HCT116 (cell line): ENCODE measurements at places on chromosomes 1 and 21. TPM values are rescaled to one million over a fixed set of nuclear protein-coding genes. Genes with fewer than 3 reads are reported as not detected.

DNA sequence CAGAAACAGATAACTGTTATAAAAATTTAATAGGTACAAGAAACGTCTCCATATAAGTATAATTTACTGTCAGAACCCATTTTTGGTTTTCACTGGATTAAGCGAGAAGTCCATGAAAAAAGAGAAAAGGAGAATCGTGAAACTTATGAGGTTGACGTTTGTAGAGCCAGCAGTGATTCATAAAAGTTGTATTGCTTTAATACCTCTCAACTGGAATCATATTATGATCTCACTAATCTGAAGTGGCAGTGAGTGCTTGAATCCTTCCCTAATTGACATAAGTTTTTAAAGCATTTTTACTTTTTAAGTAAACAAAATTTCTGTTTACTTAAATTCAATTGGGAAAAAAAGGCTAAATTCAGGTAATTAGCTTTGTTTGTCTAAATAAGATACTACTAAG, 315.3 kb downstream of the TPR start:
- no peak for DNase-seq

DNA sequence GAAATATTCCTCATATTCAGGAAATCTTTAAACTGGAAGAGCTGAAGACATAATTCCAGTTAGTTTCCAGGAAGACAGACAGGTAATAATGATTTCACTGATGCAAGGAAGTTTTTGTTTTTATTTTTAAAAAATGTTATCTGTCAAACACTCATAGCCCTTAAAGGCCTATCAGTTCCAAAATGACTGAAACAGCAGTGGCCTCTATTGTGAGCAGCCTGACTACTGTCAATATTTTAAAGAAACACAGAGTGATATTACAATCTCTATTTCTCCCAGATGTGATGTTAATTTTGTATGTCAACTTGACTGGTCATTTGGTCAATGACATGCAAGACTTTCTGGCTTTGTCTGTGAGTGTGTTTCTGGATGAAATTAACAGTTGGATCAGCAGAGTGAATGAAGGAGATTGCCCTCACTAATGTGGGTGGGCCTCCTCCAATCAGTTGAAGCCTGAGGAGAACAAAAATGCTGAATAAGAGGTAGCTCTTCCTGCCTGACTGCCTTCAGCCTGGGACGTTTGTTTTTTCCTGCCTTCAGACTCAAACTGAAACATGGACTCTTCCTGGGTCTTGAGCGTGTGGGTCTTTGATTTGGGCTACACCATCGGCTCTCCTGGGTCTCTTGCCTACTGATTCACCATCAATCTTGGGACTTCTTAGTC, 31.3 kb upstream of the SLC30A10 start:
- no peak for DNase-seq

- DNase-seq: no peak
Observed at GRCh38 chr1:241838897-241839296, 9.1 kb upstream of the EXO1 start.

DNA sequence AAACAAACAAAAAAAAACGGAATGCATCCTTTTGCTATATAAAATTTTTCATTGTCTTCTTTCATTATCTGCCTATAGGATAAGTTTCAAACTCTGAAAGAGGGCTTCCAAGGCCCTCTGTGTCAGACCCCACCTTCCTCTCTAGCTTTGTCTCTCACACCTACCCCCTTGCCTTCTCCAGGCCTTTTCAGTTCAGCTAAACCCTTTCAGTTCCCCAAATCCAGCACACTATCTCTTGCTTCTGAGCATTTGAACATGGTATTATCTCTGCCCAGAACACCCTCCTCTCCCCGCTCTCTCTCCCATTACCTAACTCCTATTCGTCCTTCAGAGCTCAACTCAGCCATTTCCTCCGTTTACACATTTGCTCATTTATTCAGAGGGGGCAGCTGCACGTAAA, 35.7 kb downstream of the C1orf216 start:
- no peak for DNase-seq

DNA sequence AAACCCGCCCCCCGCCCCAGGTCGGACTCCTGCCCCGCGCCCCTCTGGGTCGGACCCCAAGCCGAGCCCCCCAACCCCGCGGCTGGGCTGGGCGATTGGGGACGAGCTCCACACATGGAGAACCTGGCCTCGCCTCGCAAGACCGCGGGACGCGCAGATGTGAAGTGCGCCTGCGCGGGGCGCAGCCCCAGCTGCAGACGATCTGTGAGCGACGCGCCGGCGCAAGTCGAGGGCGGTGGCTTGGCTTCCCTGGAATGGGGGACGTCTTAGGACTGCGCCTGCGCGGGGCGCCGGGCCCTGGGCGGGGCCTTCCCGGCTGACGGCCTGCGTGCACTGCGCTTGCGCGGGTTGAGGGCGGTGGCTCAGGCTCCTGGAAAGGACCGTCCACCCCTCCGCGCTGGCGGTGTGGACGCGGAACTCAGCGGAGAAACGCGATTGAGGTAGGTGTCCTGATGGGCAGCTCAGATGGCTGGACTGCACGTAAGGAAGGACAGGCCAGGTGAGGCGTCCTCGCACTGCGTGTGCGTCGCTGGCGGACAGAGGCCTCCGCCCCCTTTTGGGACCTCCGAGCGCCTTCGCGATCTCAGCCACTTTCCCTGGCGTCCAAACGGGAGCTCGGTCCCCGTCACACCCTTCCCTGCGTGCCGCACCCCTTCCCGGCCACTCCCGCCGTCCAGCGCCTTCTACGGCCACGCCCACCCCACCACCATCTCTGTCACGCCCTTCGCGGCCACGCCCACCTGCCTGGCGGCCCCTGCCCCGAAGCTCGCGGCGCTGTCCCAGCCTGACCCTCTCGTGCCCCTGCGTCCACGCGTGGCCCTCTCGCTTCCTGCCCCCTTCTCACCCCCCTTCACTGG, at the start of gene PRMT2:
Gene PRMT2 (plus strand): TSS at position 351 of the 857 bp plus-strand sequence. CDS start 1,278 bp downstream, outside the sequence.
- peak; percentile 91 for DNase-seq

DNA sequence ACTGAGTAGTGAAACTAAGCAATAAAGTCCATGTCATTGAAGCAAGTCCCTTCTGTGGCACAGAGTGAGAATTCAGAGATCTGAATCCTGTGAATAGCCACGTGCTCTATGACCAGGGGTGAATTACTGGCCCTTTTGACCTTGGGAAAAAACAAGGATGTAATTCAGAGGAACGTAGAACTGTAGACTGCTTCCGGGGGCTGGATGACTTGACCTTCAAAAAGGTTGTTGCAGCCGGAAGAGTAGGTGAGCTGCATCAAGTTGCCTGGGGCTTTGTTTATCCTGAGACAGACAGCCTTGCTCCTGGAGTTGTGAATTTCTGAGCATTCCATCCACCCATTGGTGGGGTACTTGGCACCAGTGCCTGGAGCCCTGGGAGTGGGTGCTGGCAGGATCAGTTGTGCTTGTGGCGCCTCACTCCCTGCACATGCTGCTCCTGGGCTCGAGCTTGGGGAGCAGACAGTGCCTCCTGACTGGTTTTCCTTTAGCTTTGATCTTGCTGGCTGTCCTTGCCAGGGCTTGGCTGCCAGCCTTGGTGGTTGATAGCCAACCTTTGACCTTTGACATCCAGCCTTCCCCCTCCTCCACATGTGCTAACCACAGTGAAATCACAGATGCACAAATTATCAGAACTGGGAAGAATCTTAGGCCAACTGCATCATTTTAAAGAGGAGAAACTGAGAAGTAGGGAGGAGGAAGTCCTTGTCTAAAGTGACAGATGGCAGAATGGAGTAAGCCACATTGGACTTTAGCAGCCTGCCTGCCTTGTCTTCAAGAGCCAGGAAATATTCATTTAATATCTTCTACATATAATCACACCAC, 16.2 kb upstream of the MYOG start:
- DNase-seq: no peak

DNA sequence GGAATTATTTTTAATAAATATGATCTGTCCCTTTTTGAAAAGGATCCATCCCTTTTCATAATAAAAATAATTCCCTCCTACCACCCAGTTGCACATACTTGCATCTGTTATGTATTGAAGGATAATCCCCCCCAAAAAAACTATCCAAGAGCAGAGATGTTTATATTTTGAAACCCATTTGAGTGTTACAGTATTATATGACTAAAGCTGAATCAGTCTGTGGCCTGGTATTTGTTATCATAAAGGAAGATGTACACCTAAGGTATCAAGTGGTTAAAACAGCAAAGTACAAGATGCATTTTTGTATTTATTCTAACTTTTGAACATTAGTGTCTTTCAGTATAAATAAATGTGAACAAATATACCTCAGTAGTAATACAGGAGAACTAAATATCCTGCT, 12.7 kb upstream of the TGFB2 start:
- DNase-seq: no peak

- peak; percentile 7 for DNase-seq
Observed at GRCh38 chr1:202692959-202693555, 17.2 kb downstream of the SYT2 start.

GRCh38 chr1:5611431-5611830, 380.8 kb downstream of the NPHP4 start:
- DNase-seq: peak; percentile 32

GRCh38 chr1:67760030-67760821, 73.0 kb downstream of the GNG12 start:
- peak; percentile 54 for DNase-seq

GRCh38 chr1:42657201-42657600, 1.0 kb upstream of the PPIH start:
- DNase-seq: no peak

GRCh38 chr1:25072461-25072860, 142.4 kb upstream of the RUNX3 start:
- no peak for DNase-seq

DNA sequence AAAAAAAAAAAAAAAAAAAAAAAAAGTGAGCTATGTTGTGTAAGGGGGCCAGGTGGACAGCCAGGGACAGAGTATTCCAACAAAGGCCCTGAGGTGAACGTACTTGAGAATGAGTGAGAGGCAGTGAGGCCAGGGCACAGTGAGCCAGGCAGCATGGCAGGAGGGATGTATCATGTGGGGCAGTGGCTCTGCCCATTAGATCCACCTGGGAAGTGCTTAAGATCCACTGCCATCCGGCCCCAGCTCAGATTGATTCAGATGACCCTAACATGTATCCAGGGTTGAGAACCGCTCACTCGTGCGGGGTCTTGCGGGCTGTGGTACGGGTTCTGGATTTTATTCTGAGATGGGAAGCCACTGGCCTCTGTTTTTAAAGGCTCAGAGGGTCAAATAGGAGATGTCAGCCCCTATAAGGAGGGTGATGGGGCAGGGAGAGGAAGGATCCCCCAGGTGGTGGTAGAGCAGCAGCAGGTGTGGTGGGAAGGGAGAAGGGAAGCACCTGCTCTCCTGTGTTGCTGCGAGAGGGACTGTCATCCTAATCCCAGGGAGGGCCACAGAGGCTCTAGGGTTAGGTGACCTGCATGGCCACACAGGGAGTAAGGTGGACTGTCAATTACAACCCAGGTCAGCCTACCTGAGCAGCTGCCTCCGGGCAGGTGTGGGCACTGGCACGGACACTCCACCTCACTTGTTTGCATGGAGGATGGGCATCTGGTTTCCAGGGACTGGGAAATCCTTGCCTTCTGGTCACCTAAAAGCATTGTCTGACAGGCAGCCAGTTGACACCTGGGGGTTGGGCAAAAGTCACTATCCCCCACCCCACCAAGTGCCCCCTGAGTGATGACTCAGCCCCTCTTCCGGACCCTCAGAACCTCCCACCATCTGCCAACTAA, 31.6 kb downstream of the CDK18 start:
- no peak for DNase-seq

DNA sequence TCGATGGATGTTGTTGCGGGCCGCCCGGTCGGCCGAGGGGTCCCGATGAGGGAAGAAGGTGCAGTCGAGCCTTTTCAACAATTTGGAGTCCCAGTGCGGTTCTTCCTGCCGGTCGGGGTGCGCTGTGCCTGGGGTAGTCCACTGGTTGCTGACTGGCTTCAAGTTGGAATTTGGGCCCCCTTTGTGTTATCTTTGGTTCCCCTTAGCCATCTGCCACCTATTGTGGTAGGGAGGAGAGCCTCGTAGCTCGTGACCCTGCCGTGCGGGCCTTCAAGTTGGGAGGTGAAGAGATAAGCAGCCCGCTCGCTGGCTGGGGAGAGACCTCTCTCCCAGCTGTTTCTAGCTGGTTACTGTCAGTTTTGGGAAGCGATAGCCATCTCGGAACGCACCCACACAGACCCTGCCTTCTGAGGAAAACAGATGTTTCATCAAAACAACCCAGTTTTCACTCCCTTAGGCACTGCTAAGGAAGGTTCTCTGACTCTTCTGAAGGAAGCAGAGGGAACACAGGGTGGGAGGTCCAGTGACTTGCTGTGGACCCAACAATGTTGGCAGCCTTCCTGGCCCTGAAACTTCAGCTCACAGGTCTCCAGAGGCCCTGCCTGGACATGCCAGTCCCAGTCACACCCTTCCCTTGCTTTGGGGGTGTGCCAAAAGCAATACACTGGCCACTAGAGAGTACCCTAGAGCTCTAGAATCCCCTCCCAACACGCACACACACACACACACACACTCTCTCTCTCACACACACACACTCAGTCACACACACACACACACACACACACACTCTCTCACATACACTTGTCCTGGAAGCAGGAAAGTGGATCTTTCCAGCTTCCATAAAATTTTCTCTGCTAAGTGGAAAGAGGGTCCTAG, 1.0 kb downstream of the BTG2 start:
- peak; percentile 51 for DNase-seq

DNA sequence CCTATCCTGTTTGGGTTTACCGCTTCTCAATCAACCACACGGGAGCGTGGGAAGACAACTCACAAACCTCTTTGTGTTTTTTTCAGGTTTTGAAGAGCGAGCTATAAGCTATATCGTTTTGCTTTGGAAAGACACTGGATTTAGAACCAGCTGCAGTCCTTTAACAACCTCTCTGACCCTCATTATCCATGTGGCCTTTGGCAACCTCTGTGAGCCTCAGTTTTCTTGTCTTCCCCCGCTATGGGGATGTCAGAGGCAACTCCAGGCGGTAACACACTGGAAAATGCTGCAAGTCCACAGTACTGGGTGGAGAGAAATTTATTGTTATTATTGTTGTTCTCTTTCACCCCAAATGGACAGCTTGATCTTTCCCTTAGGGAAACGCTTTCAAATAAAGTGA, 100.0 kb downstream of the ETS2 start:
- no peak for DNase-seq

- DNase-seq: no peak
Observed at GRCh38 chr21:17388226-17388625, 124.6 kb upstream of the CXADR start.

- no peak for DNase-seq
Observed at GRCh38 chr1:60924964-60925798, 157.2 kb upstream of the NFIA start.

GRCh38 chr21:37028570-37028969, 22.1 kb downstream of the RIPPLY3 start:
- no peak for DNase-seq

GRCh38 chr21:35034203-35034926, 14.7 kb downstream of the RUNX1 start:
- DNase-seq: no peak

GRCh38 chr1:4033713-4034112, 133.6 kb upstream of the C1orf174 start:
- no peak for DNase-seq

GRCh38 chr21:26967062-26967913, at the start of gene ADAMTS5:
ADAMTS5 (minus strand) TSS chr21:26967088; CDS start chr21:26966391, 697 bp downstream.
- no peak for DNase-seq

- peak; percentile 38 for DNase-seq
Observed at GRCh38 chr1:51768971-51769588, 109.4 kb downstream of the NRDC start.

Gene WDR47
- total RNA-seq: 9.3 TPM

Gene SCMH1
- total RNA-seq: 28.0 TPM

Gene APH1A
- 109 TPM for total RNA-seq

Gene ZNF672
- 27.6 TPM for total RNA-seq

Gene POU3F1
- not detected for total RNA-seq

Gene PROK1
- 0.22 TPM for total RNA-seq

Gene STYXL2
- not detected for total RNA-seq

Gene PODN
- 0.22 TPM for total RNA-seq

Gene SH2D1B
- total RNA-seq: 0.12 TPM

Gene AHDC1
- total RNA-seq: 33.7 TPM

Gene TTC34
- 1.3 TPM for total RNA-seq

Gene ADAMTS4
- total RNA-seq: not detected
